T-helper 17 cell (primary cell): ENCODE measurements at places on chromosomes 7 and 10.

- DNase-seq, result no peak
Measured at GRCh38 chr10:119221666-119222065, 14.3 kb downstream of the GRK5 start.

DNA sequence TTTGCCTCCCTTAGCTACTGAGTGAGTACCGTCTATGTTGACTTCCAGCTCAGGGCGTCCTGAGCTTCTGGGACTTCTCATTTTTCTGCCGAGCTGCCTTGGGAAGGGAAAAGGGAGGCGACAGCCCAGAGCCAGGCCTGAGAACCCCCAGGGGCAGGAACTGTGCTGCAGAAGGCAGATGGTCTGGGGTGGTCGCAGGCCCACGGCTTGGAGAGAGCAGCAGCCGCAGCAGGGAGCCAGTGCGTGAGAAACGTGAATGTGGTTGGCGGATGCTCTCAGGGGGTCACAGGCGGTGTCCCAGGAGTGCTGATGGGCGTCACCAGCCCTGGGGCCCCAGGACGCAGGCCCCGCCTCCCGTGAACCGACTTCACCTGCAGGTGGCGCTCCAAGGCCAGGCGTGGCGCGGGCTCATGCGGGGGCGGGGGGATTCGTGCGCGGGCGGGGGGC lies 9.2 kb upstream of the PWWP2B start:
- DNase-seq, result peak; percentile 73

GRCh38 chr10:77909749-77910375 lies 16.7 kb downstream of the DLG5 start:
- no peak for DNase-seq

DNA sequence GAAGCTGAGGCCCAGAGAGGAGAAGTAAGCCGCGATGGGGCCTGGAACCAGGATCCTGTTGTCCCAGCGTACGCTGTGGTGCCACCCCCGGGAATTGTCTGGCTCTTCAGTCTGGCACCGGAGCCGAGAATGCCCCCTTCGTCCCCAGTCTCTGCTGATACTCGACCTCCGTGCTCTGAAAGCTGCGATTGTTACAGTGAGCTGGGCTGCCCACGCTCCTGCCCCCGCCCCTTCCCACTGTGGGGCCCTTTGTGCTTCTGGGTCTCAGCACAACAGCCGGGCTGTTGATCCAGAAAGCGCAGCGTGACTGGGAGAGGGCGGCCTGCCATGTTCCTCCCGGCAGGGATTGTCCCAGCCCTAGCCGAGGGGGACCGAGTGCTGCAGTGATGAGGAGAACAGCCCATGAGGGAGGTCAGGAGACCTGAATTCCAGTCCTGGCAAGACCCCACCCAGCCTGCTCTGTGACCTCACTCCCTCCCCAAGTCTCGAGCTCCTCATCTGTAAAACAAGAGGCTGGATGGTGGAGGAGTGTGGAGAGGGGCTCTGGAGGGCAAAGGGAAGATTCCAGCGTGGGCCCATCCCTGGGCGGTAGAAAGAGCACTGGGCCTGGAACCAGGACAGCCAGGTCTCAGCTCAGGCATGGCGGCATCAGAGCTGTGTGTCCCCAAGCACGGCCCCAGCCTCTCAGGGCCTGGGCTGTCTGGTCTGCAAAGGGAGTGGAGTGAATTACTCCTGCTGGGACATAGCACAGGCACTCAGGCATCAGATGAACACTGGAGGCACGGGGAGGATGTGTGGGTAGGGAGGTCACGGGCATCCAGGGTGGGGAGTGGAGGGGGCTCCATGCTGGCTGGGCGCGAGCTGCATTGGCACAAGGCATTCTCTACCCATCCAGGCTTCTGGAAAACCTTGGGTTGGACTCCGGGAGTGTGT lies 43.6 kb downstream of the TSPAN15 start:
- DNase-seq, result no peak

GRCh38 chr10:119113751-119114732 lies 10.1 kb downstream of the DENND10 start:
- DNase-seq, result no peak

GRCh38 chr10:111158595-111158994 lies 81.8 kb downstream of the ADRA2A start:
- no peak for DNase-seq

GRCh38 chr10:130179640-130180039 lies 43.4 kb downstream of the GLRX3 start:
- peak; percentile 30 for DNase-seq

GRCh38 chr10:34137955-34138354 lies 677.1 kb downstream of the PARD3 start:
- DNase-seq, result no peak

DNA sequence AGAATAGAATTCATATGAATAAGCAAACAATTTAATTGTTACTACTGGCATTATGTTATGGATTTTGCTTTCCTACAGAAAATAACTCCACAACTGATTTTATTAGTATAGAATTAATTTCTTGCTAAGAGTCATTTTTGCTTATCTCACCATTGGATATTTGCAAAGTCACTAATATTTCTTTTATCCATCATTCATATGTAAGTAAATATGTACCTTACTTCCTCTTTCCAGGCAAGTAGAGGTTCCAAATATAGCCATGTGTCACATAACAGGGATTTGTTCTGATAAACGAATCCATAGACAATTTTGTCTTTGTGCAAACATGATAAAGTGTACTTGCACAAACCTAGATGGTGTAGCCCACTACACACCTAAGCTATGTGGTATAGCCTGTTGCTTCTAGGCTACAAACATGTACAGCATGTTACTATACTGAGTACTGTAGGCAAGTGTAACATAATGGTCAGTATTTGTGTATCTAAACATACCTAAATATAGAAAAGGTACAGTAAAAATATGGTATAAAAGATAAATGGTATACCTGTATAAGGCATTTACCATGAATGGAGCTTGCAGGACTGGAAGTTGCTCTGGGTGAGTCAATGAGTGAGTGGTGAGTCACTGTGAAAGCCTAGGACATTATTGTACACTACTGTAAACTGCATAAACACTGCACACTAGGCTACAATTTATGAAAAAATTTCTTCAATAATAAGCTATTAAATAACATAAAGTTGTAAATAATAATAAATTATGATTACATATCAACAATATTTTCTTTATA lies 18.3 kb downstream of the KLLN start:
- no peak for DNase-seq

DNA sequence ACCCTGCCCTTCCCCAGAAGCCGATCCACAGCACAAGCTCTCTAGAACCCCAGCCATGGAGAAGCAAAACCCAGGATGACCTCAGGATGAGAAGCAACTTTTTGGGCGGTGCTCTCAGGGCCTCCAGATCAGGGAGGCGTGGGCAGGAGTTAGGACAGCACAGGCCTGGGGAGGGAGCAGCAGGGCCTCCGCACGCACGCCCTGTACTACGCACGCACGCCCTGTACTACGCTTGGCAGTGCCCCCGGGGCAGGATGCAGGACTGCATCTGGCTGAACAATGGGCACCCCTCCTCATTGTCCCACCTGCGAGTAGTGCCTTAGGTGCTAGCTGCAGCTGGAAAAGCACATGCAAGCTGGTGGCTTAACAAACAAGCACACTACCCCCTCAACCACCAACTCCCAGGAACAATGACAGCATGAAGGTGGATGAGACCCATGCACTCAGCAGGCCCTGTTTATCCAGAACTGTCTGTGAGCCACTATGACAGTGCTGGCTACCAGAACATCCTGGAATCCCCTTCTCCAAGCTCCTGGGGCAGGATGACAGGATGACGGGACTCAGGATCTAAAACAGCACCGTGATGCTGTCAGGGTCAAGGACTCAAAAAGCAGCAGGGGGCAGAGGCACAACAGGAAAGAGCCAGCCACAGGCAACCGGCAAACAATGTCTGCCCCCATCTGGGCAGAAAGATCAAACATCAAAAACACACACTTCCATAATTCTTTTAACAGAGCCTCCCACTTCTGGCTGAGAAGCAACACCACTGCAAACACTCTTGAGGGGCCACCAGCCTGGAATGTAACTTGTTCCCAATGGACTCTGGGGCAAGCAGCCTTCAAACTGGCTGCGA lies 11.8 kb downstream of the PODXL start:
- no peak for DNase-seq

DNA sequence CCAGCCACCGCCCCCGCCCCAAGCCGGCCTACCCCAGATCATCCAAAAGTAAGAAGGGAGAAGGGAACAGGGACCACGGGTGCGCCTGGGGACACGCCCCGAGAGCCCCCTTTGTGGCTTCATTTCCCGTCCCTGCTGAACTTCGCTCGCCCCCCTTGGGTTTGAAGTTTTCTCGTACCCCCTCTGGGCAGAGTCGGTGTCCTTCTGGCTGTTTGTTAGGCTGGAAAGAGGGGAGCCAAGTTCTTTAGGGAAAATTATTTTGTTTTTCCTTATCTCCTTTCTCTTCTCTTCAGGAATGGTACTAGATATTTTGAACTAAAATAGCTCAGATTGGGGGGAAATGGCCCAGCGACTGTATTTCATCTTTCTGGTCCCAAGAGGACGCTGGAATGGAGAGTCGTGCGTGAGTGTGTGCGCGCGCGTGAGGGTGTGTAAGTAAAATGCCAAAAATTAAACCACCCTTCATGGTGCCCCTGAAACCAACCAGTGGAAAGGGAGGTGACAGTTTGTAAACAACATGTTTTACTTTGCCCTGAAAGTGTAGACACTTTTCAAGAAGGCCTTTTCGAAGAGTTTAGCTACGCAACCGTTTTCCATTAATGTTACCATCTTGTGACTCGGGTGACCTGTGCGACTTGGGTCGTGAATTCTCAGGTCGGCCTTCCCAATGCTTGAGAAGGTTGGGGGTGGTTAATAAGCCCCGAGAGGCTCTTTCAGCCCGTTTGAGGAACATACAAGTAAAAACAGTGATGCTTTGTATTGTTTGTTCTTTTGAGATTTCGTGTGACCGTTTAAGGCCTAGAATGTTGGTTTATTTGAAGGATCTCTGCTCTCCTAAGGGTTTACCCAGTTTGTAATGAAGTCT lies 694 bp downstream of the RBM20 start:
- DNase-seq, result no peak

GRCh38 chr7:130387628-130388403 lies 7.5 kb downstream of the CPA1 start:
- DNase-seq, result no peak

DNA sequence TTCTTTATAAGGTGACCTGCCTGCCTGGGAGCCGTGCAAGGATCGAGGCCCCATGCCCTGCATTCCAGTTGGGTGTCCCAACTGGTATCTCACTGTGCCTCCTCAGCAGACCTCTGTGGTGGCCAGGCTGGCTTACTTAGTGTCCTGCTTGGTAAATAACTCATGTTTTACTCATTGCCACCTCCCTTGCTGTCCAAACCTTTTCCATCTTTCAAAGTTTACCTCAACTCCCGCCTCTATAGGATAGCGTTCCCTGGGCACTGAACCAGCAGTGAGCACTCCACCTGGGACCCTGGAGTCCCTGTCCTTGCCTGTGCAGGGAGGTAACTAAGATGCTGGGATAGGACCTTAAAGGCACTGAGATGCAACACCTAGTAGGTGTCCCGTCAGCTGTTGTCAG lies 33.6 kb downstream of the SLC18A2 start:
- DNase-seq, result no peak

- DNase-seq, result no peak
Measured at GRCh38 chr7:135990258-135990657, 13.1 kb upstream of the MTPN start.

DNA sequence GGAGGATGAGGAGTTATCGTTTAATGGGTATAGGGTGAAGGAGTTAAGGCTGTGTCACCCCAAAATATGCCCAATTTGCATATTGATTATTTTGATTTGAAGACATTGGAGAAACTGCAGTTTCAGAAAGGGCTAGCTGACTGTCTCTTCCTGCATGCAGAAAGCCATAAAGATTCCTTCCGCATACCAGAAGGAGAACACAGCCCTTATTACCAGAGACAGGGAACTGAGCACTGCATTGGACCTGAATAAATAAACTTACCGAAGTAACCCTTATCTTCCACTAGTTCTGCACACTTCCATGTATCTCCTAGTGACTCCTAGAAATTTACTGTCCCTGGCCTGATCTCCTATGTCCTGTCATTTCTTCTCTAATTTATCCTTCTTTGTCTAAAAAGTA lies 821.9 kb upstream of the AUTS2 start:
- no peak for DNase-seq

- no peak for DNase-seq
Measured at GRCh38 chr7:134703782-134704181, 57.1 kb downstream of the BPGM start.

DNA sequence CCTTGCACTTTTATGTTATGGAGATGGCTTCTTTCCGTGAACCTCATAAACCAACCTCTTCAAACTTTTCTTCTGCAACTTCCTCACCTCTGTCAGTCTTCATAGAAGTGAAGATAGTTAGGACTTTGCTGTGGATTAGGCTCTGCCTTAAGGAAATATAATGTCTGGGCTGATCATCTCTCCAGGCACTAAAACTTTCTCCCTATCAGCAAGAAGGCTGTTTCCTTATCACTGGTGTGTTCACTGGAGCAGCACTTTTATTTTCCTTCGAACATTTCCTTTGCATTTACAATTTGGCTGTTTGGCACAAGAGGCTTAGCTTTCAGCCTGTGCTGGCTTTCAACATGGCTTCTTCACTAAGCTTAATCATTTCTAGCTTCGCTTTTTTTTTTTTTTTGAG lies 52.8 kb downstream of the ESYT2 start:
- no peak for DNase-seq
